ENCODE measurements at places on chromosomes 6 and 20.

GRCh38 chr6:44446626-44447300 is 59.3 kb downstream of the CDC5L start:
- no peak for DNase-seq

- DNase-seq: no peak
Measured at GRCh38 chr6:33628401-33628964, 7.4 kb downstream of the ITPR3 start.

GRCh38 chr6:16543521-16543920 is 217.7 kb downstream of the ATXN1 start:
- DNase-seq: no peak

DNA sequence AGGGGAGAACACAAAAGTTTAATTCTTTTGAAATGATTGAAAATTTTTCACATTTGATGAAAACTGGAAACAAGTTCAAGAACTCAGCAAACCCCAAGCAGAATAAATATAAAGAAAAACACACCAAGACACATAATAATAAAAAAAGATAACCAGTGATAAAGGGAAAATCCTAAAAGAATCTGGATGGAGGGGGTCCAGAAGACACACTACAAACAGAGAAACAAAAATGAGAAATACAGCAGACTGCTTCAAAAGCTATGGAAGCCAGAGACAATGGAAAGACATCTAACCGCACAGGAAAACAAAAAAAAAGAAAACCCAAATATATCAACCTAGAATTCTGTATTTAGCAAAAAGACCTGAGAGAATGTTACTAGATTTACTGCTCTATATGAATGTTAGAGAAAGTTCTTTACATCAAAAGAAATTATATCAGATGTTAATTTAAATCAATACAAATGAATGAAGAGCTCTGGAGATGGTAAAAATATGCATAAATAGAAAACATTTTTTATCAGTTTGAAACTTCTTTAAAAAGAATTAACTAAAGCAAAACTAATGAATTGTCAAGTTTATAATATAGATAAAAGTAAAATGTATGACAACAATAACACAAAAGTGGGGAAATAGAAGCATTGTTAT is 310.7 kb upstream of the PREP start:
- no peak for DNase-seq

- no peak for DNase-seq
Measured at GRCh38 chr20:35952480-35953386, 1.6 kb downstream of the SCAND1 start.

DNA sequence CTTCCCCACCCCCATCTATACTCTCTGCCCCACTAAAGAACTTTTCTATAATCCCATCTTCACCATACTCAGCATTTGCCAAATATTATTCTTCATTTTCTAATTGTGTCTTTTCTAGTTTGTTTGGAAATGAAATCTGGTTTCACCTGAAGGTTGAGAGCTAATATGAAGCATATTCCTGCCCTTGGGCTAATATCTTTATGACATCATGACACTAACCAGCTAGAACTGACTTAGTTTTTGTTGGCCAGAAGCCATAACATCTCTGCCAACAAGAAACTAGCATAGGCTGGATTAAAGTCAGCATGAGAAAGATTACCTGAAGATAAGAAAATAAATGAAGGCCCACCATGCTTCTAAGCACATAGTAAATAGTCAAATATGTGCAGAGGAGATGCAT is 16.7 kb downstream of the UNC5CL start:
- DNase-seq: no peak

GRCh38 chr6:16358531-16359138 is 120.2 kb downstream of the GMPR start:
- DNase-seq: no peak

DNA sequence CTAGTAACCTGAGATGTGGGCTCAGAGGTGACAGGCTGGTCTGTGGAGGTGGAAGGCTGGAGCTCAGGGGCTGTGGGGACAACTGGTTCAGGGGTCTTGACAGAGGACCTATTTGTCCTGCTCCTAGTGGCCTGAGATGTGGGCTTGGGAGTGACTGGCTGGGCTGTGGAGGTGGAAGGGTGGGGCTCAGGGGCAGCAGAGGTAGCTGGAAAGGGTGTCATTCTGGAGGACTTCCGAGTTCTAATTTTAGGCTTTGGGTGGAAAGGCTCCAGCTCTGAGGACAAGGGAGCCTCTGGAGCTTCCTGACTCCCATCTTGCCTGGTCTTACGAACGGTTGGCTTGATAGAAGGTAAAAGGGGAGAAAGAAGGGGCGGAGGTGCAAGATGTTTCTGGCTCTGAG is 11.5 kb downstream of the MDC1 start:
- DNase-seq: no peak

DNA sequence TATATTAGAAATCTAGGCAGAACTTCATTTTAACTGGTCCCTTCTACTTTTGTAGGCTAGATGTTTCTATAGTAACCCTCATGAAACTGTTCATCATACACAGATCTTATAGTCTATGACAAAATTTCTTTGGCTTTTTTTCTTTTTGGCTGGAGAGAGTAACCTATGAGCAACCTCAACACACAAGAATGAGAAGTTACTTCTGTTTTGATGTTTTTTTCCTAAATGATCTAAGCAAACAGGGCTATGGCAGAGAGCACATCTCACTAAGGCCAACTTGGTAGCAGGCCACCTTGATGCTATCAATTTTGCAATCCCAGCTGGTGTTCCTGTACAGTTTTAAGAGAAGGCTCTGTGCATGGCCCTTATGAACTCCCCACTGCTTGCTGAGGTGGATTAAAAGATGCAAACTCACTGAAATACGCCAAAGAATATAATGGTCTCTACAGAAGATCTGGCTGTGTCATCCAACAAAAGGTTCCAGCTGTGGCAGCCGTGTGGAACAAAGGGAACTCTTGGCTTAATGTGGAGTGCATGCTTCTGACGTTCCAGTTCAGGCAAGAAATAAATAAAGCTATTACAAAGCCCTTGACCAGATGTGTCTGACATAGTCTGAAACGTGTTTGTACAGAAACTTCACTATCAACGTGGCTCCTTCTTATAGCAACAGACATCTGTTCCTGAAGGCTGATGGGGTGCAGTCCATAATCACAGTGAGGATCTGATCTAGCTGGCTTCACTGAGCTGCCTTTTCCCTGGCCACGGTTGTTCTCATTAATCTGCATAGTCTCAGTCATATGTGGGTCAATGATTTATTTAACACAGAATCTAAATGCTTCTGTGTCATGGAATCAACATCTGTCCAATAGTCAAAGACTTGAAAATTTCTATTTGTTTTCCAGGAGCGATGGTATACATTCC is 481.1 kb downstream of the BMP2 start:
- DNase-seq: no peak

- no peak for DNase-seq
Measured at GRCh38 chr6:43834528-43835155, 64.6 kb downstream of the VEGFA start.

- DNase-seq: no peak
Measured at GRCh38 chr6:166635013-166635970, 8.2 kb upstream of the RPS6KA2 start.

DNA sequence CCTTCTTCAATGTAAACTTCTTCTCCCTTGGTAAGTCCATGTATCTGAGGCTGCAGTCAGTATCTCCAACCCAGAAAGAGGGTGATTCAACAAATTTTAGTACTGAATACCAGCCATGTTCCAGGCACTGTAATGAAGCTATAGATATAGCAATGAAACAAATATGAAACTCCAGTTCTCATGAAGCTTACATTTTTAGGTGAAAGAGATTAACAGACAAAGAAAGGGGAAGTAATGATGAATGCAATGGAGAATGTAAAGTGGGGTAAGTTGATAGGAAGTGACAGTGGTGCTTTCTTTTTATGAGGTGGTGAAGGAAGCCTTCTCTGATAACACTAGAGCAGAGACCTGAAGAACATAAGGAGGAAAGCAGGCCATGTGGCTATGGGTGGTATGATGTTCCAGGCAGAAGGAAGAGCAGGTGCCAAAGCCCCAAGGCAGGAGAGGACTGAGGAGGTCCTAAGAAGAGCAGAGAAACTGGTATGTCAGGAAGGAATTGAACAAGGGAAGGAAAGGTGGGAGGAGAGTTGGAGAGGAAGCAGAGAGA is 143.6 kb downstream of the TFAP2B start:
- DNase-seq: no peak

DNA sequence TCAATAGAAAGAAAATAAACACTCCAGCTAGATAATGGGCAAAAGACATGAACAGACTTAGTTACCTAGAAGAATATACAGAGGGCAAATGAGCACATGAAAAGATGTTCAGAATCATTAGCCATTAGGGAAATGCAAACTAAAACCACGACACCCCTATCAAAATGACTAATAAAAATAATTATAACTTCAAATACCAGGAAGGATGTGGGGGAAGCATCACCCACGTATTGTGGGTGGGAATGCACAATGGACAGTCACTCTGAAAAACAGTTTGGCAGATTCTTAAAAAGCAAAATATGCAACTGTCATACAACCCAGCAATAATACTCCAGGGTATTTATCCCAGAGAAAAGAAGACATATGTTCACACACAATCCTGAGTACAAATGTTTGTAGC is 92.6 kb downstream of the DLL1 start:
- no peak for DNase-seq
